ENCODE measurements at places on chromosomes 7 and 10.

GRCh38 chr10:98509745-98510144, 63.0 kb upstream of the HPS1 start:
- no peak for DNase-seq

- no peak for DNase-seq
Measured at GRCh38 chr10:123637326-123637880, 28.8 kb upstream of the GPR26 start.

DNA sequence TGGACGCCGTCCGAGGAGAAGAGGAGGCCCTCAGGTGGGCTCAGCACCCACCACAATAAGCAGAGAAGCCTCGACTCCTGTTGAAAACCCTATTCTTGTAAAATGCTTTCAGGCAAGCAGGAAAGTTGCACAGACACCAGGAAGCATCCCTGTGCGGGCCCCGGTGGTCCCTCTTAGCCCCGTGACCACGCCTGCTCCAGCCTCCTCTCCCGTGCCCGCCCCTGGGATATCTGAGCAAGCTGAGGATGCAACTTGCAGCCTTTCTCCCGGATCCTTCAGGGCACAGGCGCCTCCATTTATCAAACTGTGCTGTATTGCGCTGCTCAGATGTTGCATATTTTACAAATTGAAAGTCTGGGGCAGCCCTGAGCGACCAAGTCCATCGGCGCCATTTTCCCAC, 72.7 kb downstream of the CFAP46 start:
- DNase-seq, result no peak

GRCh38 chr7:96045919-96046318, 273.6 kb downstream of the DYNC1I1 start:
- DNase-seq, result peak; percentile 66

DNA sequence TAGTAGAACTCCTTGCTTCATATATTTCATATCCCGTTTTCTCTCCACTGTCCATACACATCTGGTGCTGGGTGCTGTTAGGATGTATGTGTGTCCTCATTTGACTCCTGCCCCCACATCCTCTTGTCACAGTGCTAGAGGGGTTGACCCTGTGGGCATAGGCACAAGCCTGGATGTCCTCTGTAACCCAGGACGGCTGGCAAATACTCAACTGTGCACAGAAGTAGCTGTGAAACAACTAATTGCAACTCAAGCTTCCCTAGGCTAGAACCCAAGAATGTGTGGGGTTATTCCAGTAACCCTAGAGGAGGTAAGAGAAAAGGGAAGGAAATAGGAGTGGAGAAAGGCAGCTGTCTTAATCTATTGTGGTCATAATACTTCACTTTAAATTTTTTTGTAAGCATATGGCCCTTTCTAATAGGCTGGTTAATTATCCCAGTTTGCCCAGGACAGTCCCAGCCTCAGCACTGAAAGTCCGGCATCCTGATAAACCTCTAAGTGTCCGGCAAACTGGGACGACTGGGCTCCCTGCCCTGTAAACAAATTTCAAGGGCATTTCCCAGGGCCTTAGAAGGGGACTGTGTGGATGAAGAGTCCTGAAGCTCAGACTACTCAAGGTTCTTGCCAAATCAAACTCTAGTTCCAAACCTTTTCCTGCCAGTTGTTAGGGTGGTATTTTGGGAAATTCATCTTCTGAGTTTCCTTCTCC, 283.2 kb upstream of the CELF2 start:
- DNase-seq, result no peak

DNA sequence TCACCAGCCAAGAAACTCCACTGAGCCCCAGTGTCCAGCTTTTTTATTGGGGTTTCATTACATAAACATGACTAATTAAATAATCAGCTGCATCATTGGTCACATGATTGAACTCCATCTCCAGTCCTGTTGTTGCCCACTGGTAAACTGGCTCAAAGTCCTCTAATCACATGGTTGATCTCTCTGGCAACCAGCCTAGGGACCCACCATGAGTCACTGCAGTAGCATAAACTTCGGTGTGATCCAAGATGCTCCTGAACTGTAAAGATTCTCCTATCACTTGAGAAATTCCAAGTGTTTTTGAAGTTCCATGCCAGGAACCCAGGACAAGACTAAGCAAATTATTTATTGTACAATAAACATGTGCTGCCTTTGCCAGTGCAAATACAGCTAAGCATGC, 130.4 kb upstream of the AUTS2 start:
- DNase-seq, result no peak

DNA sequence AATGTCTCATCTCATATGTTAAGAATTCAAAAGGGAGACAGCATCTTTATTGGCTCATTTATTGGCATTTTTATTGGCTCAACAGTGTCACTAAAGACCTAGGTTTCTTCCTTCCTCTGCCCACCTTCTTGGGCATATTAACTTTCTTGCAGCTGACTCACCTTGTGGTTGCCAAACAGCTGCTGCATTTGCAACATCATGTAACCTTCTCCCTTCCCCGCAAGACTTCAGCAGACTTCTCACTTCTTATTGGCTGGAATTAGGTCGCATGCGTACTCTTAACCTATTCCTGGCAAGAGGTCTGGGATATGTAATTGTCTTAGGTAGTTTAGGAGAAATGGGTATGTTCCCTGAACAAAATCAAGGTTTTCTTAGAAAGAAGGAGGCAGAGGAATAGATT, 263.2 kb downstream of the POU6F2 start:
- DNase-seq, result no peak

DNA sequence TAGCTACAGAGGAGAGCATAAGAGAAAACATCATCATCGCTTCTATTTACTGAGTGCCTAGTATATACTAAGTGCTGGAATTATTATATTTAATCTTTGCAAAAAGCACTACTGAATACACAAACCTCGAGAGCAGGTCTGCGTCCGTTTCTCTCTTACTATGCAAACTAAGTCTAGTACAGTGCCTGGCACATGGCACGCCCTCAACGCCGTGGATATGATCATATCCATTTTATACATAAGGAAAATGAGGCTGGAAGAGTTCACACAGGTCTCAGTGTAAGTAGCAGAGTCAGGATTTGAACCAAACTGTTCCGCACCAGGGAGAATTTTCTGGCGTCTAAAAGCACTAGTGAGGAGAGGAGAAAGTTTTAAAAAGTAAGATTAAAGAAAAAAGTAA, 17.6 kb downstream of the MXI1 start:
- DNase-seq, result no peak

GRCh38 chr7:822692-823276, 9.5 kb upstream of the SUN1 start:
- DNase-seq, result no peak

GRCh38 chr10:17237149-17237527, 9.1 kb downstream of the VIM start:
- DNase-seq, result no peak

DNA sequence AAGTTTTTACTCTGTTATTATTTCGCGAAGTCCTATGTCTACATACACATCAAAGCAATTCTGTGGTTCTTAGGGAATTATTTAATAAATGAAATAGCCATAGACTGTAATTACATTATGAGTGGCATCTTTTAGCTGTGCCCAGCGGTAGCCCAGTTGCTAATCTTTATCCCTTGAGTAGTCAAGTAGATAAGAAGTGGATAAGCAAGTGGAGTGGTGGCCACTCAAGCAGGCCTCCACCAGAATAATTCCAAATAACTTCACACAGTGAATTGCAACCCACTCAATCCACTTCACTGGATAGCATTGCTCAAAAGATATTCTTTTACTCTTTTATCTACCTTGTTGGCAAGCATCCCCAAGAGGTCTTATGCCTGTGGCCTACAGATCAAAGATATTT, 349.7 kb downstream of the AUTS2 start:
- DNase-seq, result no peak

- no peak for DNase-seq
Measured at GRCh38 chr7:159177284-159177953, 32.8 kb upstream of the VIPR2 start.

- DNase-seq, result peak; percentile 64
Measured at GRCh38 chr7:35424869-35425495, 171.1 kb upstream of the TBX20 start.

- peak; percentile 14 for DNase-seq
Measured at GRCh38 chr7:88758381-88759229, 895 bp upstream of the ZNF804B start.

DNA sequence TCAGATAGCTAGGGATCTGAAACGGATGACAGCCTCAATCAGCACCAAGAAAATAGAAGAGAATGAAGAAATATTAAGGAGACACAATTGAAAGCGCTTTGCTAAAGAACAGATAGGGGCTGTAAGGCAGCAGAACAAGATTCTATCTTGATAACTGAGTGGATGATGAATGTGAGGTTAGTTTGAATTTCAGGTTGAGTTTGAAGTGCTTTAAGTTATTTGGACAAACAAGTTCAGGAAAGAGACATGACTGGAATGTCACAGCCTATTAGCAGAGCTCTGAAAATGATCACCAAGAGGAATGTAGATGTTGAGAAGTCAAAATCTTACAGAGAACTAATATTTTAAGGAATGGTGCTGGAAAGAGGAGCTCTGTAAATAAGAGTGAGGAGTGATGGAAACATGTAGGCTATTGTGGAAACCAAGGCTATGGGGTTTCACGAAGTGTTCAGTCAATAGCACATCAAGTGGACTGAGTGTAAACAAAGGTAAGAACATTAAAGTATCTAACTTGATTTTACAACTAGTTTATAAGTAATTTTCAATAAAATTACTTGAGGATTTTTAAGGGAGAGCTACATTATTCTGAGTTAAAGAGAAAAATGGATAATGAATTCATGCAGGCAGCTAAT, 61.6 kb downstream of the MEST start:
- DNase-seq, result no peak

- DNase-seq, result no peak
Measured at GRCh38 chr10:59508296-59508695, 145.9 kb upstream of the FAM13C start.

GRCh38 chr10:28471652-28472050, 61.3 kb upstream of the WAC start:
- no peak for DNase-seq

- DNase-seq, result no peak
Measured at GRCh38 chr7:1662767-1663166, 7.3 kb upstream of the ELFN1 start.

GRCh38 chr10:75294518-75294865, 58.7 kb upstream of the COMTD1 start:
- no peak for DNase-seq

GRCh38 chr7:128000048-128000447, 31.2 kb downstream of the LRRC4 start:
- DNase-seq, result no peak

DNA sequence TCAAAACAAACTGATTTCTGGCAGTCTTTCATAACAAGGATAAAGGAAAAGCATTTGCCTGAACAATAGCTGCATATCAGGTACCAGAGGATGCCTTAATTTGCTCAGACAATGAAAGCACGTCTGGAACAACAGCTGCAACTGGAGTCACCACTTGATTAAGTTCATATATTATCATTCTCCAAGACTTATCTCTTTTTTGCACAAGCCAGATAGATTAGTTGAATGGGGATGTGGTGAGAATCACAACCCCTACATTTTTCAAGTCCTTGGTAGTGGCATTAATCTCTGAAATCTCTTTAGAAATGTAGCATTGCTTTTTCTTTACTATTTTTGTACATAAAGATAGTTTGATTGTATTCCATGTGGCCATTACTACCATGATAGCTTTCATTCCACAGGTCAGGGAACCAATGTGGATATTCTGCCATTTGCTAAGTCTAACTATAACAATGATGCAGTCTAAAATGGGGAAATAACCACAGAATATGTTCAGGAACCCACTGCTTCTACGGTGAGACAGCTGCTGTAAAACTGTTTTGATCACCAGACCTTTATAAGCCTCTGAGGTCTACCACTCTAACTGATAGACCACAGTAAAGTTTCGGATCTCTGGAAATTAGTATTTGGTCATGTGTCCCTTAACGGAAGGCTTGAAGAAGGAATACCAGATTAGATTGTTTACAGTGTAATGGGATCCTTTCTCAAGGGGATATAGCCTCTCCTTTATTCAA, 1176.2 kb downstream of the DNAJB9 start:
- peak; percentile 76 for DNase-seq

DNA sequence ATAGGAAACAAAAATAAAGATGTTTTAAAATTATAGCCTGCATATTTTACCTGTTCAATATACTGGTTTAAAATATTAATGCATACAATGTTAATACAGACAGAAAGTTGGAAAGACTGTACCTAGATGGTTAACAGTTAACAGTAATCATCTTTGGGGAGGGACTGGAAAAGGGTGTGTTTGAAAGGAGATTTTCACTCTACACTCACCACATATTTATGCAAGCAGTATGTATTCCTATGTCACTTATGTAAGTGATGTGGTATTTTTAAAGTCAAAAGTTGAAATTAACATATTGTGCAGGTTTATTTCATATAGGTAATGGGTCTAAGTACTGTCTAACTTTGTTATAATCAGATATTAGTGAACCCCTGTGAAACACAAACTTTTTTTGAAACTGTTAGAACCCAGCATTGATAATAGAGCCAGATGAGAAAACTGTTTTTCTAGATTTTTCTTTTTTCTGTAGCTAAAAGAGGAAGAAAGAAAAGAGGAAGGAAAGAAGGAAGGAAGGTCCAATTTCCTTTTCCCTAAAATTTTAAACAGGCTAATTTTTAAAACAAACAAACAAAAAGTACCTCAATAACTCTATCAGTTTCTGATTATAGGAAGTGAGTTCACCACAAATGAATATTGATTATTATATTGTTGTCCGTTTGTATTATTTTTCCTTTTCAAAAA, 9.0 kb upstream of the STARD3NL start:
- DNase-seq, result no peak

DNA sequence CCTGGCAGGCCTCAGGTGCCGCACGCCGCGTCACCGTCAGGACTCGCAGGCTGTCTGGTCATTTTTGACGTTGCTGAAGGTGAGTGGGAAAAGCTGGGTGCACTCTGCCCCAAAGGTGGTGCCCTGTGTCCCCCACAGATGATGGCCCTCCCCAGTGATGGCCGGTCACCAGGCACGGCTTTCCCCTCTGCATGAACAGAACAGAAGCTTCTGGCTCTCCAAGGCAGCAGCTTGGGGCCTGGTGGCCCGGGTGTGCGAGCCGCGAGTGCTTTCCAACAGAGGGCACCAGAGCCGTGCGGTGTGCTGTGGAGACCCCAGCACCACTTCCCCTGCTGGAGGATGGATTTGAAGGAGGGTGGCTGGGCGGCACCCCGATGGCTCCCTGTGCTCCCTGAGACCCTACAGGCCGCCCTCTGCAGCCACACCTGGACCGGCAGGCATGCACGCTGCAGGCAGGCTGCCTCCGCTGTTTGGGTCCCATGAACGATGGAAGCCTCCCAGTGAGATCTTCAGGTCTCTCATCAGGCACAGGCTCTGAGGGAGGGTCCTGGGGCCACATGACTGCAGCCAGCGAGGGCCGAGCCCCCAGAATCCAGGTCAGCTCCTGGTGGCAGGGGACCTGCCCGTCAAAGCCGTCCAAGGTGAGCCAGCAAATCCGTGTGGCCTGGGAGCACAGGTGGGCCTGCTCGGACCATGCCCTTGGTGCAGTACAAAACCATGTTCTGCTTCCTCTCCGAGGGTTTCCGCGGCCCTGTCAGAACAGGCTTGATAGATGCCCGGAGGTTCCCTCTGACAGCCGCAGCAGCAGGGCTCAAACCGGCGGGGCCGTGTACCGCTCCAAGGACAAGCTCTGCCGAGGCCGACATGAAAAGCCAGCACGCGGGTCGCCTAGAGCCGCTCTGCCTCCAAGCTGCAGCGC, 195.4 kb downstream of the EBF3 start:
- no peak for DNase-seq

GRCh38 chr7:30147785-30148184, 13.0 kb downstream of the MTURN start:
- no peak for DNase-seq
